ENCODE measurements at places on chromosomes 3 and 15. TPM values are rescaled to one million over a fixed set of nuclear protein-coding genes. Genes with fewer than 3 reads are reported as not detected.

The CATSPER2 gene
- 4.5 TPM for total RNA-seq

The TWF2 gene
- 124 TPM for total RNA-seq

The GPR176 gene
- 0.41 TPM for total RNA-seq

GRCh38 chr3:57109437-57110199 is 49.2 kb downstream of the SPATA12 start:
- DNase-seq = no peak

DNA sequence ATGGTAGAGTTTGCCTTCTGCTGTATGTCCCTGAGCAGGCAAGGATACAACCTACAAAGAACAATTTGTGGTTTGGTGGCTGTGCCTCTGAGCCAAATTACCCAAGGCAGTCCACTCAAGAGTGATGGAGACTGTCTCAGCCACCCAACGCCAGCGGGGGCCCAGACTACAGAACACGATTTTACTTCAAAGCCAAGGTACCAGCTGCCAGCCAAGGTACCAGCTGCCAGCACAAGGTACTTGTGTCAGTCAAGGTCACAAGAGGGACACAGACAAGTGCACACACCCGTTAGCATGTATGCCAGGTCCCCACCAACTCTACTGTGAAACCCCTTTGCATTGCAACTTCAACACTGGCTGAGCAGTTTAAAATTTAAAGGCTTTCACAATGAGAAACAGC is 23.5 kb downstream of the COLQ start:
- no peak for DNase-seq

GRCh38 chr3:127655641-127656040 is 17.1 kb upstream of the ABTB1 start:
- no peak for DNase-seq

- DNase-seq = no peak
Measured at GRCh38 chr3:153163756-153164550, 1.9 kb downstream of the RAP2B start.

GRCh38 chr3:71536376-71536965 is 47.1 kb downstream of the FOXP1 start:
- no peak for DNase-seq

Data from activated T-cell treated with anti-CD3 and anti-CD28 coated beads, Interleukin-2, amount 50 U/mL, for 72 hours (primary cell).